ENCODE measurements at places on chromosomes 6 and 20.
A peak's percentile ranks its signal among the peaks of the same experiment; 100 is the strongest.

- no peak for DNase-seq
These were observed 125.0 kb upstream of the MTHFD1L start for GRCh38 chr6:150740453-150740852.

DNA sequence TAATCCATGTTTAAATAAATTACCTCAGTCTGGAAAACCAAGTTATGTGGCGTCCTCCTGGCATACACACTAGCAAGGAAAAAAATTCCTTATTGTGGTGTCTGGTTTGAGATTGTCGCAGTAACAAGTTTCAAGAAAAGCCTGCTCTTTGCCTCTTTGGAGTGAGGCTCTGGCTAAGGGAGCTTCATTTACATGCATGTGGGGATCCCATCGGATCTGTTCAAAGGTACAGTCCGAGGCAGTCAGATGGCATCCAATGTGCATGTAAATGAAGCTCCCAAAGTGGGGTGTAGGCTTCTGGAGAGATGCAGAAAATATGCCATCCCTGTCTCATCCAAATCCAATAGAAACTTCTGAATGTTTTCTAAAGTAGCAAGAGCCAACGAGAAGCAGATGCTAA is 199.5 kb upstream of the FBXL4 start:
- DNase-seq = no peak

GRCh38 chr6:125201961-125202729 is 48.6 kb downstream of the TPD52L1 start:
- DNase-seq = no peak

- DNase-seq = peak; percentile 52
These were observed at the start of gene DNAAF9 for GRCh38 chr20:3407040-3407770. Gene DNAAF9 (minus strand): TSS chr20:3407669. CDS start chr20:3407557, 112 bp downstream.

DNA sequence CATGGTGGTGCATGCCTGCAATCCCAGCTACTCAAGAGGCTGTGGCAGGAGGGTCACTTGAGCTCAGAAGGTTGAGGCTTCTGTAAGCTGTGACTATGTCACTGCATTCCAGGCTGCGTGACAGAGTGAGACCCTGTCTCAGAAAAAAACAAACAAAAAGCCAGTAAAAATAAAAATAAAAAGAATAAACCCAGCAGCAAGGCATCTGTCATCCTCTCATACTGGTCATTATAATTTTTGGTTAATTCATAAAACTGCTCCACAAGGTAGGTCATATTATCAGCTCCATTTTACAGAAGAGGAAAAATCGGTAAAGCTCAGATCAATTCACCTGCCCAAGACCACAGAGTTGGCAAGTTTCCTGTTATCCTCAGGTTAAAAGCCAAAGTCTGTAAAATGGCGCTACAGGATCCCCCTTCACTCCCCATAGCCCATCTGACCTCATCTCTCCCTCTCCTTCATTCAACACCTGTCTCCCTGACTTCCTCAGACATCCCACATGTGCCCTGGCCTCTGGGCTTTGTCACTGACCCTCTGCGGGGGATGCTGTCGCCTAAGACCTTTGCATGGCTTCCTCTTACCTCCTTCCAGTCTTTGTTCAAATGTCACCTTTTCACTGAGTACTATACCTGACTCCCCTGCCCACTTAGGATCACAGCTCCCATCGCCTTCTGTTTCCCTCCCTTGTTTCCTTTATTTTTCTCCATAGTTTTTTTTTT is 213.2 kb upstream of the ZNF217 start:
- no peak for DNase-seq

GRCh38 chr20:6704132-6704861 is 63.2 kb upstream of the BMP2 start:
- no peak for DNase-seq

DNA sequence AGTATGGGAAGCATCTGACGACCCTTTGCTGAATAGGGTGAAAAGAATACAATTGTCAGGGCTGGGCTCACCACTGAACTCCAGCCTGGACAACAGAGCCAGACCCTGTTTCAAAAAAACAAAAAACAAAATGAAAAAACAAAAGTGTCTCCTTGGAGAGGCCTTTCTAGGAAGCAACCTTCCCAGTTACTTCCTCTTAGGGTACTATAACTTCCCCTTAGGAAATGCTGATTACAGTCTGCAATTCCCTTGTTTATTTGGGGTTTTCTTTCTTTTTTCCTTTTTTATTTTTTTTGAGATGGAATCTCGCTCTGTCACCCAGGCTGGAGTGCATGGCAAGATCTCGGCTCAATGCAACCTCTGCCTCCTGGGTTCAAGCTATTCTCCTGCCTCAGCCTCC is 20.5 kb upstream of the TTPAL start:
- DNase-seq = no peak

DNA sequence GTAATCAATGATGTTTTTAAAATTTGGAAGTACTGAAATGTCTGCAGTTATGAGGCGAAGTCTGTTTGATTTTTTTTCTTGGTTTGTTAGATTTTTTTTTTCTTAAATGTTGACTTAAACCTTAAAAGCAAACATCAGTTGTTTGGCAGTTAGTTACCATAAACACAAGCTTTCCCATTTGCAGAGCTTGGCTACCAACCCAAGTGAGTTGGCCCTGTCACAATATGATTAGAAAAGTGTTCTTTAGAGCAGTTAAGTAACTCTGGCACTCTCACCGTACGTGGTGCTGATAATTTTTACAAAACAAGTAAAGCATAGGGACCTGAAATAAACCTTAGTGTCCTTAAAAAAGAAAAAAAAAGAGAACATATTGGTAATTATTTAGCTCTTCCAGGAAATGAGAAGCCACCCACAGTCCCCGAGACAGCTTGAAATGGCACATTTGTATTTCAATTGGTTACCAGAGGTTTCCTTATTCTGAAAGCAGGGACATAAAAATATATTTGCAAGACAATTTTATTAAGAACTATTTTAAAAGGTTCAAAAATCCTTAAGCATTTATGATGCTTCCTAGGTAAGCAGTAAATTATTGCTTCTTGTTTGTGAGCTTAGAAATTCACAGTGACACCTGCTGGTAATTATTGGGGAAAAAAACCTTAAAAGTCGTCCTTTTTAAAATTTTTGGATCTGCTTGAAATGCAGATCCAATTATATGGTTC is 3.9 kb downstream of the HEY2 start:
- DNase-seq = peak; percentile 37

Data from naive thymus-derived CD4-positive, alpha-beta T cell (primary cell).